ENCODE measurements at places on chromosomes 1 and 21.

- no peak for DNase-seq
Observed at GRCh38 chr1:23470282-23471070, 13.5 kb downstream of the ASAP3 start.

DNA sequence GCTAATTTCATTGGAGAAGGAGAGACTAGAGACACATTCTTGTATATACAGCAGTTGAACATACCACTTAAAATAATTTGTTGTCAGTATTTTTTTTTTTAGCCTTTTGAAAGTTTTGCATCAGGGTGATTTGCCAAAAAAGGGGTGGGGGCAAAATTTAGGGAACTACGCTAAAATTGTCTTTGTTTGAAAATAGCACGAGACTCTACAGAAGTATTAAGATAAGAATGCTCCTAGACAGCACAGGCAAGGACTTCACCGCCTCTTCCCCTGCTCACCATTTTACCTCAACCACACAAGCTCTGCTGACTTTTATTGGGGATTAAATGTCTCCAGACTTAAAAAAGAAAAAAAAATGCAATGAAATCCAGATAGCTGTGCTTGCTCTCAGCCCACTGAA lies 236.1 kb upstream of the USP25 start:
- DNase-seq = no peak

GRCh38 chr1:201916649-201917249 lies 28.1 kb downstream of the SHISA4 start:
- peak; percentile 96 for DNase-seq

- DNase-seq = peak; percentile 84
Observed at GRCh38 chr1:212928323-212929291, 21.7 kb upstream of the VASH2 start.

DNA sequence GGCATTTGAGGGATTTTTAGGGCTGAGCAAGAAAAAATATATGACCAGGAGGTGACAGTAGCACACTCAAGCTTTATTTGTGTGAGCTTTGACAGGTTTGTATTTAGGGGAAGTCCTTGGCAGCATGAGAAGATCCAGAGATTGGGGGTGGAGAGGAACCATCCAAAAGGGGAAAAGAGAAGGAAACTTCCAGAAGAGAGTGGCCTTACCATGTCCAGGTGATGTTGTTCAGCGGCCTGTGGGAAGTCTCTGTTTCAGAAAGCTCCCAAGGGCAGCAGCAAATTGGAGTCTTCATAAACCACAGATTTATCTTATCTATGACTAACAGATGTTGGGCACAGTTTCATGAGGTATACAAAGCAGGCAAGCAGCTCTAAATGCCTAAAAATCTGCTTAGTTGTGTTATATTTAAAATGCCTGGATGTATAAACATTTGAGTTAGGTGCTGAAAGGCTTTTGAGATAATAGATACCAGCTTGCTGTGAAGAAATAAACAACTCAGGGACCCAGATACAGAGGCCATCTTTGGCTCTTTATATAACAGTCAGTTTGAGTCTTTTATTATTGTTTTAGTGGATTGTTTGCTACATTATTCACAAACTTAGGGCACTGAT lies 21.2 kb upstream of the ADAR start:
- no peak for DNase-seq

- no peak for DNase-seq
Observed at GRCh38 chr1:7753641-7754040, 17.5 kb upstream of the VAMP3 start.

DNA sequence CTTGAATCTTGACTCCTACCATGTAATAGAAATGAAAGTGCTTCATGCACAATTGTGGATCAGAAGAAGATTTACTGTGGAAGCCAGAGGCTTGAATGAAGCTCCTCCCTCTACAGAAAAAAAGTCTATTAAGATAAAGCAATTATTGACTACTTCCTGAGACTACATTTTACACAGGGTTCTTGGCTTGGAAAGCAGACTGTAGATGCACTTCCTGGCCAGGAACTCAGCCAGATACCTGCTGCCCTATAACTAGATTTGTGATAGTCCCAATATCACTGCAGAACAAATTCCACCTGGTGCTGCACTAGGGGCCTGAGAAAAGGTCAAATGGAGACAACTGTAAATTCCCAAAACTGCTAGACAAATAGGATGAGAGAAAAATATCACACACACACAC lies 96.8 kb upstream of the GUCA2B start:
- DNase-seq = no peak

DNA sequence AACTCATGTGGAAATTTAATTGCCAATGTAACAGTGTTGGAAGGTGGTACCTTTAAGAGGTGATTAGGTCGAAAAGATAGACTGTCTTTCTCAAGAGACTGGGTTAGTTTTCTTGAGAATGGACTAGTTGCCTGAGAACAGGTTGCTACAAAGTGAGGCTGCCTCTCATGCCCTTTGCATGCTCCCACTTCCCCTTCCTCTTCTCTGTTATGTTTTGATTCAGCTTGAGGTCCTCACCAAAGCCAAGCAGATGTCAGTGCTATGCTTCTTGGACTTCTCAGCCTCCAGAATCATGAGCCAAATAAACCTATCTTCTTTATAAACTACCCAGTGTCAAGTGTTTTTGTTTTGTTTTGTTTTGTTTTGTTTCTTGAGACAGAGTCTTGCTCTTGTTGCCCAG lies 187.0 kb upstream of the RUNX1 start:
- no peak for DNase-seq

DNA sequence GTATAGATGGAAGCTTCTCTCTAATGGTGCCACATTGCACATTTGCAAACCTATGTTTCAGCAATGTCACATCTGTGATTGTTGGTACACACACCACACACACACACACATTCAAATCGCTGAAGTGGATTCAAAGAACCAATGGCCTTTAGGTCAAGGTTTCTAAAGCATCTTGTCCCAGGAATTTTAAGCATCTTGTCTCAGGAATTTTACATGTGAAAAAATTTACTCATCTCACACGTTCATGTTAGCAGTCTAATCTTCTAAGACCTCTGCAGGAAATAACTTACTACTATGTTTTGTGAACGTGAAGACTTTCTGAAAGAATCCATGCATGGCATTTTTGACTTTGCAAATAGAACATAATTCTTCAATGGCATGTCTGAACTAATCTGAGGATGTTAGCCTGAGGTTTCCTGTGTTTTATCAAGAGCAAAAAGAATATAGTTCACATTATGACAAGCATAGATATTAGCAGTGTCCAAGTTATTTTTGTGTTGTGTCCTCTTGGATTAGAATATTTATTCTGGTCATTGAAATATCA lies 125.1 kb downstream of the CYYR1 start:
- no peak for DNase-seq

DNA sequence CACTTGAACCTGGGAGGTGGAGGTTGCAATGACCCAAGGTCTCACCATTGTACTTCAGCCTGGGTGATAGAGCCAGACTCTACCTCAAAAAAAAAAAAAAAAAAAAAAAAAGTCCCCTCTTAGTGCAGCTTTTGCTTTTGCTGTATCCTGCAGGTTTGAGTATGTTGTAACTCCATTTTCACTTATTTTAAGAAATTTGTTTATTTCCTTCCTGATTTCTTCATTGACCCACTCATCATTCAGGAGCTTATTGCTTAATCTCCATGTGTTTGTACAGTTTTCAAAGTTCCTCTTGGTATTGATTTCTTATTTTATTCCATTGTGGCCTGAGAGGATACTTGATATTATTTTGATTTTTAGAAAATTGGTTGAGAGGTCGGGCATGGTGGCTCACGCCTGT lies 50.9 kb upstream of the AK4 start:
- no peak for DNase-seq

GRCh38 chr1:231093156-231093922 lies 53.3 kb upstream of the FAM89A start:
- DNase-seq = no peak

- no peak for DNase-seq
Observed at GRCh38 chr1:8985915-8986813, 40.1 kb downstream of the SLC2A7 start.

DNA sequence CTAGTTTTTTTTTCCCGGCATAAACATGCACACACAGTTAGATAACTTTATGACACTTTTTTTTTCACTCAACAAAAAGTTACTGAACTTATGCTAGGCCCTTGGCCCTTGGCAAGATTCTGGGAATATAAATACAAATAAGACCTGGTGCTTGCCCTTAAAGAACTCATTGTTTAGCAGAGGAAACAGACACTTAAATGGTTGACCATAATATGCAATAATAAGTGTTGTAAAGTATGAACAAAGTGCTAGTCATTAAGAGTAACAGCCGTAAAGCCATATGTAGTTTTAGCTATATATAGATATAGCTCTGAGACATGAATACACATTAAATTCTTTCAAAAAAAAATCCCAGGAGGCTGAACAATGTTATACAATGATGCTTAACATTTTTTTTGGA lies 198.3 kb downstream of the CYYR1 start:
- DNase-seq = no peak

GRCh38 chr21:38333301-38334272 lies 76.8 kb downstream of the KCNJ15 start:
- no peak for DNase-seq

- no peak for DNase-seq
Observed at GRCh38 chr1:229280921-229281320, 10.0 kb downstream of the RAB4A start.

GRCh38 chr1:64769482-64769881 lies 24.6 kb downstream of the RAVER2 start:
- DNase-seq = no peak

- DNase-seq = no peak
Observed at GRCh38 chr1:173862769-173863223, 5.0 kb downstream of the GAS5 start.

DNA sequence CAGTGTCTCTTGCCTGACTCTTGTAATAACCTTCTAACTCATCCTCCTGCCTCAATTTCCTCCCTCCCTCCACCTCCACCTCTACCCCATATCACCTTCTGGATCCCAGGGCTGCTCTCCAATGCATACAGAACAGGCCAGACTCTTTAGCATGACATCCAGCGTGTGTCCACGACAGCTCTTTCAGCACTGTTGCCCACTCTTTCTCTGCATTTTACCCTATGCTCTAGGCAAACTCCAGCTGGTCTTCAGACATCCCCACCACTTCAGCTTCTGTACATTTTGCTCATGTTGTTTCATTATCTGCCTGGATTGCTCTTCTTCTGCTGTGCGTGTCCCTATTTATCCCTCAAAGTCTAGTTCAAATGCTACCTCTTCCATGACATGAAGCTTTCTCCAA lies 4.8 kb downstream of the INKA2 start:
- DNase-seq = no peak

- DNase-seq = no peak
Observed at GRCh38 chr21:17607684-17608083, 5.0 kb downstream of the BTG3 start.

DNA sequence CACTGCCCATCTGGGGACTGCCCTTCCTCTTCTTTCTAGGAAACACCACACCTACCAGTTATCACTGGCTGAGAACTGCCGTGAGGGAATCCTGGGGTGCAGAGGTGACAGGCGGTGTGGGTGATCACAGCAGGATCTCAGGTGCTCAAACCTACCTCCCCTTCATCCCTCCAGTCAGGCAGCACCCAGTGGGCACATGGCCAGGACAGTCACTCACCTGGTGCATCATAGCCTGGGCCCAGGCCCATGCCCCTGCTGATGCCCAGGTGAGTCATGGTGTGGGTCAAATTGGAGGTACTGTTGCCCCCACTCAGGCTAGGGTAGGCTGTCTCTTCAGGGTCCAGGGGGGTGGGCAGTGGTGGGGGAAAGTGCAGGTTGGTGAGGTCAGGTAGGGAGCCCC lies 5.3 kb upstream of the DENND4B start:
- DNase-seq = no peak

DNA sequence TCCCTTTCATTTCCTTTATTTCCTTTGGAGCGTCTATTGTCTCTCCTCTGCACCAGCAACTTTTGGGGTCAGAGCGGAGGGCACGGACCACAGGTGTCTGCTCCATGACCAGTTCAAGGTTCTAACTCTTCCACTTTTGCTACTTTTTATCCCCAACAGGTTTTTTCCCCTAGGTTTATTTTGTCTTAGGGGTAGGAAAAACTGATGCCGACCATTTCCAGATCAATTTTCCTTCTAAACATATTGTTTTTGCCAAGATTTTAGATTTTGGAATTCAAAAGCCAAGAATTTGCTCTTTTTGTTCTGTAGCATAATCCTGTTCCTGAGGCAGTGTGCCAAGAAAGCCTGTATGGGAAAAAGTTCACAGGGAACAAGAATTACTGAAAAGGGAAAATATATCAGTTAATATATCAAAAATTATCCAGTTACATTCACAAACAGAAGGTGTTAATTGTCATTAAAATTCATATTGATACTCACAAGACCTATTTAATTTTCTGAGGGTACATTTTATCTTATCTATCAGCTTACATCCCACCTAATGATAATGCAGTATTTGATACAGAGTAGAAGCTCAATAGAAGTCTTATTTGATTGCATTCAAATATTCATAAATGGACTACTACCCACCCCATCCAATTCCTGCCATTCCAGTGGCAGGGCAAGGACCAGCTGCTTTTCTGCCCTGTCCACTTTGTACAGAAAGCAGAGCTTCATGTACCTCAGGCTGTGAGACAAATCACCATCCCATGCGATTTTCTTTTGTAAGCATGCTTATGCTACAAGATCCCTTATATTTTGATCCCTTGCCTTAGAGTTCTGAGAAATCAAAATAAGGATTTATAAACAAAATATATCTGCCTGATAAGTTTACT lies 31.2 kb downstream of the TSEN15 start:
- no peak for DNase-seq

GRCh38 chr1:81671038-81671437 lies 129.7 kb upstream of the ADGRL2 start:
- no peak for DNase-seq

DNA sequence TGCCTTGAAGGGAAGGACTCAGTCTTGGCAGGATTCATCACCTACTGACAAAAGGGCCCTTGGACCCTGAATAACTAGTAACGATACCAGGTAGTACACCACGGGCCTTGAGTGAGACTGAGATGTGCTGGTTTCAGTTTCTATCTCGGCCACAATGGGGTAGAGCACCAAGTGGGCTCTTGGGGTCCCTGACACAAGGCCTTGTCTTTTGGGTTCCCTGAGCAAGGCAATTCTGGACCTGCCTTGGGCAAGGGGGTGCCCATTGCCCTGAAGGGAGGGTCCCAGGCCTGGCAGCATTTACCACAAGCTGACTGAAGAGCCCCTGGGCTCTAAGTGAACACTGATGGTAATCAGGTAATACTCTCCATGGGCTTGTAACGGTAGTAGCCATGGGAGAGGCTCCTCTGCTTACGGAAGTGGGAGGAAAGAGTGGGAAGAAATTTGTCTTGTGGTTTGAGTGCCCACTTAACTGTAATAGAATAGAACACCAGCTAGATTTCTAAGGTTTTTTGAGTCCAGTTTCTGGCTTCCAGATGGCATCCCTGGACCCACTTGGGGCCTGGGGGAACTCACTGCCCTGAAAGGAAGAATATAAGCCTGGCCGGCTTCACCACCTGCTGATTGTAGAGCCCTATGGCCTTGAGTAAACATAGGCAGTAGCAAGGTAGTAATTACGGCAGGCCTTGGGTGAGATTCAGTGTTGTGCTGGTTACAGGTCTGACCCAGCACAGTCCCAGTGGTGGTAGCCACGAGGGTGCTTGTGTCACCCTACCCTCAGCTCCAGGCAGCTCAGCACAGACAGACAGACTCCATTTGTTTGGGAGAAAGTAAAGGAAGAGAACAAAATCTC lies 58.5 kb downstream of the WDR4 start:
- DNase-seq = peak; percentile 80

Data from esophagus muscularis mucosa (tissue), 4 donors.